Activated CD4-positive, CD25-positive, alpha-beta regulatory T cell treated with anti-CD3 and anti-CD28 coated beads, Interleukin-2, amount 50 U/mL, for 24 hours (primary cell): ENCODE measurements at places on chromosomes 1 and 21.

DNA sequence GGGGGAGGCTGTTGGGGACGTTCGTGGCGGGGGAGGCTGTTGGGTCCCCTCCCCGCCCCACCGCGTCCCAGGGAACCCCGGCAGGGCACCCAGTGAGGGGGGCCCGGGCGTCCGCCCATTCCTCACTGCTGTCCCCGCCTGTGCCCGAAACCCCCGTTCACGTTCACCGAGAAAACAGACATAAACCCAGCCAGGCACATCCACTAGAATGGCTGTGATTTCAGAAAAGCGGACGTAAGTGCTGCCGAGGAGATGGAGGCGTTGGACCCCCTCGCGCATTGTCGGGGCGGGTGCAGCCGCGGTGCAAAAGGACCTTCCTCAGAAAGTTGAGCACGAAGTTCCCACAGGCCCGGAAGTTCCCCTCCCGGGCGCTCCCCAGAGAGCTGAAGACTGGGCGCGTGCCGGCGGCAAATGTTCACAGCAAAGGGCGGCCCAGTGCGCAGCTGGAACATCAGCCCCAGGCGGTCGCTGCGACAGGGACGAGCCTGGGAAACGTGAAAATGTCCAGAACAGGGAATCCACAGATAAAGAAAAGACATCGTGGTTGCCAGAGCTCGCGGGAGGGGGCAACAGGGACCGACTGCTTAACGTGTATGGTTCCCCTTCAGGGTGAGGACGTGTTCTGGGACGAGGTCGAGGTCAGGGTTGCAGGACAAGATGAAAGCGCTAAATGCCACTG is 18.5 kb upstream of the SAMD11 start:
- ATAC-seq: peak; percentile 14

GRCh38 chr1:7149080-7149838 is 364.0 kb downstream of the CAMTA1 start:
- ATAC-seq: no peak

DNA sequence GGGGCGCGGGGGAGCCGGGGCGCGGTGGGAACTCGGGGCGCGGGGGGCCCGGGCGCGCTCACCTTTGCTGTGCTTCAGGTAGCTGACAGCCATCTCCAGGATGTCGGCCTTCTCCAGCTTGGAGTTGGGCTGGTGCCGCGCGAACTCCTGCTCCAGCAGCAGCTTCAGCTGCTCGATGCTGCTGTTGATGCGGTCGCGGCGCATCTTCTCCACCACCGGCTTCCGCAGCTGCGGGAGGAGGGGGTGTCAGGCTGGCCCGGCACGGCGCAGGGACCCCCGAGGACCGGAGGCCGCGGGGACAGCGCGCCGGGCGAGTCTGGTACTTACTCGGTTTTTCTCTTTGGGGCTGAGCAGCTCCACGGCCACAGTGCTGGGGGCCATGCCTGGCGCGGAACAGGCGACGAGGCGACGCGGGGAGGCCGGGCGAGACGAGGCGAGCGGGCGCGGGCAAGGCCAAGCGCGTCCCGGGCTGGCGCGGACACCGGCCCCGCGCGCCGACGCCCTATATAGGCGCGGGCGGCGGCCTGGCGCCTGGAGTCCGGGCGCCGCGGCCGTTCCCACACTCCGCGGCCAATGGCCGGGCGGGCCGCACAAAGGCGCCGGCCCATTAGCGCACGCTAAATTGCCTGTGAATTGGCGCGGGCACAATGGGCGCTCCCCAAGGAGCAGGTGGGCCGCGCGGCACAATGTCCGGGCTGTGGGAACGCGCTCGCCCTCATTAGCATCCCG is at the start of gene HES5:
Gene HES5, minus strand, starts transcription at position 480 of the 729 bp plus-strand sequence. Its CDS starts 99 bp downstream, at position 381.
- no peak for ATAC-seq

DNA sequence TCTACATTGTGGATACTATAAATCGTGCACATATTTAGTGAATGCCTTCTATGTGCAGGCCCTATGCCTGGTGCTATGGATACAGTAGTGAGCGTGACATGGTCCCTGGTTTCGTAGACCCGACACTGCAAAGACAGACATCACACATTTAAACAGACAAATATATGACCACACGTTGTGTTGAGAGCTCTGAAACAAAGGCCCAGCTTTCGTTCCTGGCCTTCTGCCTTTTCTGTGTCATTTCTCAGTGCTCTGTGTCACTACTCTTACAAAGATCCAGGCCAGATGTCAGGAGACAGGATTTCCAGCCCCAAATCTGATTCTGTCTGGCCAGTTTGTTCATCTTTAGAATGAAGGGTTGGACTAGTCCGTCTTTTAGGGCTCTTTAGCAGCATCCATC is 19.3 kb upstream of the TRABD2B start:
- ATAC-seq: no peak

GRCh38 chr1:206949208-206949607 is 2.9 kb upstream of the PIGR start:
- no peak for ATAC-seq

DNA sequence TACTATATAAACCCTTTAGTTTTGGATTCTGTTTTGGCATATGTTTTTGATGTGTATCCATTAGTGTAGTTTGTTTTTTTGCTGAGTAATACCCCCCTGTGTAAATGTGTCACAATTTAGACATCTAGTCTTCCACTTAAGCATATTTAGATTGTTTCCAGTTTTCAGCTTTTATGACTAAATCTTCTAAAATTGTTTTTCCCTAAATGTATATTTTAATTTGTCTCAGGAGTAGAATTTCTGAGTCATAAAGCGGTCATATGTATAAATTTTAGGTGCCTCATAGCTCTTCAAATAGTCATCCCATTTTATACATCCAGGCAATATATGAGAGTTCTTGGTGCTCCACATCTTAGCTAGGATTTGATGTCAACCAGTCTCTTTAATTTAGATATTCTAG is 1348.0 kb downstream of the MRPL39 start:
- no peak for ATAC-seq

GRCh38 chr21:45073301-45074047 is 906 bp upstream of the ADARB1 start:
- ATAC-seq: no peak

DNA sequence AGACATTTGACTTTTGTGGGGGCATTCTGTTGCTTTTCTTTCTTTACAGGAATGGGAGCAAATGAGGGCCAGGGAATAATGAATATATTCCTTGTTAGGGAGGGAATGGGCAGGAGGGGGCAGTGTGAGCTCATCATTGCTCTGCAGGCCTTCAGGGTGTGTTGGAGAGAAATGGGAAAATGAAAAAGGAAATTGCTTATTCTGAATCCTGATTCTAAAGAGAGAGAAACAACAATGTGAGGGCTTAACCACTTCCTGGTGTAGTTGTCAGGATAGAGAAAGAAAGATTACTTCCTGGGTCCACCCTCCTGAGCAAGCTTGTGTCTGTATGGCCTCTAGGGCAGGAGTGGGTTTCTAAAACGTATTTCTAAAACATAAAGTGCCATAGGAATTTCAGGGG is 28.3 kb downstream of the VANGL2 start:
- peak; percentile 11 for ATAC-seq

GRCh38 chr1:83500531-83500930 is 498.4 kb downstream of the TTLL7 start:
- no peak for ATAC-seq

DNA sequence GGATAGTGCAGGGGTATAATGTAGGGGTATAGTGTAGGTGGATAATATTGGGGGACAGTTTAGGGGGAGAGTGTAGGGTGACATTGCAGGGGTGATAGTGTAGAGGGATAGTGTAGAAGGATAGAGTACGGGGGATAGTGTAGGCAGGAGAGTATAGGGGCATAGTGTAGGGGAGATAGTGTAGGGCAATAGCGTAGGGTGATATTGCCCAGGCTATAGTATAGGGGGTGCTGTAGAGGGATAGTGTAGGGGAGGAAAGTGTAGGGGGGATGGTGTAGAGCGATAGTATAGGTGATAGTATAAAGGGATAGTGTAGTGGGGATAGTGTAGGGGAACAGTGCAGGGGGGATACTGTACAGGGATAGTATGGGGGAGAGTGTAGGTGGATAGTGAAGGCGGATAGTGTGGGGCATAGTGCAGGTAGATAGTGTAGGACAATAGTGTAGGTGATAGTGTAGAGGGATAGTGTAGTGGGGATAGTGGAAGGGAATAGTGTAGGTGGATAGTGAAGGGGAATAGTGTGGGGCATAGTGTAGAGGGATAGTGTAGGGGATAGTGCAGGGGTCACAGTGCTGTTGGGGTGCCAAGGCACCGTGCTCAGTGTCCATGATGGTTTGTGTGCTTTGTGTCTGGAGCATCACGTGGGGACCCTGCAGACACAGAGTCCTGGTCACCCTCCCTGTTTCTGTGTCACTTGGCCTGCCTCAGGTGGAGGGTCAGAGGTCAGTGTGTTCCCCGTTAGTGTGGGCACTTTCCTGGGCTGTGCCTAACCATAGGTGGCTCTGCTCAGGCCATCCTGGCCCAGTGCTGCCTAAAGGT is 10.5 kb upstream of the ARF1 start:
- no peak for ATAC-seq

DNA sequence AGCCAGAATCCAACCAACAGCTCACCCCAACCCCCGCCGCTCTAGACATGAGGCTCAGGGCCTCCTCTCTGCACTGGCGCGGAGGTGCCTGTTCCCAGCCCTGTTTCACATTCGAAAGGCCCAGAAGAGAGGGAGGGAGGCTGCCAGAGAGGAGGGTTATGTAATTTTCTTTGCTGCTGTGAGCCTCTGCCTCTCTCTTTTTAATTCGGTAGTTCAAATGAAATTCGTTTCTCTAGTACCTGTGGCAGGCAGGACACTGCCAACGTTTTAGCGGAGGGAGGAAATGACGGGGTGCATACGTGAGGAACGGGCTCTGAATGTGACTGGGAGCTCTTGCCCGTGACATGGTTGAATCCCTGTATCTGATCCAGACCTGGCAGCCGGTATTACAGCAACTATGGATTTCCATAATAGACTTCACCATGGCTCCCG is 9.4 kb downstream of the PRDM16 start:
- no peak for ATAC-seq

DNA sequence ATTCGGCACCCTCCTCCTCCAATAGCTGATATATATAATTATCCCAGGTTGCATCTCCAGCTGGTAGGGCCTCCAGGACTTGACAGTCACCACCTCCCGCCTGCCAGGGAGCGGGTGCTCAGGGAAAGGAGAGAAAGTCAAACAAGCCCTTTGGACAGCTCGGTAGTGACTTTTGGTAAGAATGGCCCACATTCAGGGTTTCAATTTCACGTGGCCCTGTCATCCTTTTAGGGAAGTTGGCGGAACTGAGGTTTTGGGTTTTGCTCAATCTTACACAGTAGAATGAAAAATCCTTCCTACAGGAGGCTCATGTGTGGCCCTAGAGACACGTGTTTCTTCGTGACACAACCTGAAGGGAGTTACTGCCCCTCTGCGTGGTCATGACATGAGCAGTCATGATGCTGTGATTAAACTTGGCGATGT is 44.2 kb downstream of the CAPN8 start:
- ATAC-seq: no peak

DNA sequence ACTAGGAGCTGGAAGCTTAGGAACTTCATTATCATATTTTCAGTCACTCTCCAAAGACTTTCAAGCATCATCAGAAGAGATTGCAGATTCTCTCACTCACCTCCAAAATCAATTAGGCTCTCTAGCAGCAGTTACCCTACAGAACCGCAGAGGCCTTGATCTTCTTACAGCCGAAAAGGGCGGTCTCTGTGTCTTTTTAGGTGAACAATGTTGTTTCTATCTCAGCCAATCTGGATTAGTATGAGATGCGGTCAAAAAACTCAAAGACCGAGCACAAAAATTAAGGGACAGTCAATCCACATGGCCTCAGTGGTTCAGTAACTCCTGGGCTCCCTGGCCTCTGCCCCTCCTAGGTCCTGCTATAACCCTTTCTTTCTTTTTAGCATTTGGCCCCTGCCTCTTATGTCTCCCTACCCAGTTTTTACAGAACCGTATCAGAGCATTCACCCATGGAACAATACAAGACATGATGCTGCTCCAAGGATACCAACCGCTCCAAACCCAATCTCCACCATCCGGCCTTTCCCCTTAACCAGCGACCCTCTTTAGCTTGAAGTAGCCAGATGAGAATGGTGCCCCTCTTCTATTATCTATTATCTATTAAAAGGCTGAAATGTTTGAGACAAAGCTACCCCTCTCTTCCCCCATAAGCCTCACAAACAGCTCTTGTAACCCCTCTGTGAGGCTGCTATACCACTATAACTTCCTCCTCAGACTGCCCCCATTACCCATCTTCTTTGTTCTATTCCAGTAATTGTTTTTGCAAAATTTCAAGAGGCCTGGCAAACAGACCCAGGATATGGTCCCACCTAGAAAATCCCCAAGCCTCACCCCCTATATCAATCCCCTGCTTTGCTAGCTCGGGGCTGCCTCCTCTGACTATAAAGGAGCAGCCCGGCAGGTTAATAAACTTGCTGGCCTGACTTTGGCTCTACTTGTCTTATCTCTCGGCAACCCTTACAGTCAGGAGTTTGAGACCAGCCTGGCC is 18.7 kb upstream of the CA6 start:
- ATAC-seq: no peak

- ATAC-seq: no peak
Measured at GRCh38 chr1:3373175-3373574, 81.3 kb upstream of the ARHGEF16 start.

GRCh38 chr21:22374218-22374969 is 1376.2 kb downstream of the NCAM2 start:
- no peak for ATAC-seq

DNA sequence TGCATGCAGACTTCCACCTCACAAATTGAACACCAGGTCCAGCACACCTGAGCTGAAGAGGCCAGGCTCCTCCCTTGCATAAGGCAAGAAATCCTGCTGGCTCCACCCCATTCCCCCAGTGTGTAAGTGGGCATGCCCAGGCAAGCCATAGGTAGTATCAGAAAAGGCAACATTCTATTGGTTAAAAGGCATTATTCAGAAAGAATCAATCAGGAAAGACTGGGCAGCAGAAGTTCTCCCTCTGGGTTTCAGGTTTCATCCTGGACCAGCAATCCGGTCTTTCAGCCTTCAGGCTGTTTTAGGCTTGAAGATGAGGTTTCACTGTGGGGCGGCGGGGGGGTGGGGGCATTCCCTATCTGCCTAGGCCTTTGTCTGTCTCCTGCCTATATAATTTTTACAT is 42.0 kb upstream of the LHX8 start:
- no peak for ATAC-seq
